H4 (cell line): ENCODE measurements at places on chromosomes 16 and 17. TPM values are rescaled to one million over a fixed set of nuclear protein-coding genes. Genes with fewer than 3 reads are reported as not detected.
A peak's percentile ranks its signal among the peaks of the same experiment; 100 is the strongest.

The CRYM gene
- total RNA-seq, result 0.29 and 3.1 TPM in 2 replicates

The CFAP97D1 gene
- not detected in 2 replicates for total RNA-seq

The INPP5K gene
- total RNA-seq, result 34.1 and 47.0 TPM in 2 replicates

The HOXB1 gene
- total RNA-seq, result not detected in 2 replicates

DNA sequence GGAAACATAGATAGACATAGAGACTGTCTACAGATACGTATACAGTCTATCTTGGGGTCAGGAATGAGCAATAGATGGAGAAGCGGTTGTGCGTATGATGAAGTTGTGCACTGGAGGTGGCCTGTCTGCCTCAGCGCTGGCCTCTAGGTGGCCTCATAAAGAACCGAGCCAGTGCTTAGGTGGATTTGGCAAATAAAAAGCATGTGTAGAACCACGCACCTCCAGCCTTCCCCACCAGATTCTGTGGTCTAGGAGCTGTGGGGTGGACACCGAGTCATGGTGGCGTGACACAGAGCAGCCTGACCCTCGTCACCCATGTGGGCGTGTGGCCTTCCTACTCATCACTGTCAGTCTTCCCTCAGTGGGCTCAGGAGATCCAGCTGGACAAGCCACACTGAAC is 34.0 kb downstream of the PGS1 start:
- DNase-seq, result no peak

DNA sequence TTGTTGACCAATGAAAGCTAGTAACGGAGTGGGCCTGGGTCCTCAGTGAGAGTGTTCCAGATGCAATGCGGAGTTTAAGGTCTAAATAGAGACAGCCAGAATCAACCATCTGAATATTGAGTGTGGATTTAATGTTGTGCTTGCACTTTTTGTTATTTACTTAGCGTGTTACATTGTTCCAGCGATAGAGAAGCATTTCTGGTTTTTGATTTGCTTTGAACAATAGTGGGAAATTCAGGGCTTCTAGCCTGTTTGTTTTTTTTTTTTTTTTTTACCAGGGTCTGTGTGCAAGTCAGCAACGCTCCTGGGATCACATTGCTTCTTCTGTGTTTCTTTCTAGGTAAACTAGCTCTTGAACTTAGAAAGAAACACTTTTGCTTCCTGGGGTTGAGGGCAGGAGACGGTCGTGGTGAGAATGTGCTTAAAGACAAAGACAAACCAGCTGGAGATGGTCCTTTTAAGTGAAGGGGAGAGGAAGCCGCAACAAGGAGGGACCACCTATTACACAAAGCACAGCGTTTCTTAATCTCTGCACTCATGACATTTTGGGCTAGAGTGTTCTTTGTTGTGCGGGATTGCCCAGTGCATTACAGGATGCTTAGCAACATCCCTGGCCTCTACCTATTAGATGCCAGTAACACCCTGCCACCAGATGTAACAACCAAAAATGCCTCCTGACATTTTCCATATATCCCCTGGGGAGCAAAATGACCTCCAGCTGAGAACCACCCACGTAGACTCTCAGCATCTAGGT is 119.2 kb downstream of the MAP2K6 start:
- no peak for DNase-seq

- DNase-seq, result no peak
Observed at GRCh38 chr17:46136820-46137219, 56.4 kb downstream of the KANSL1 start.

DNA sequence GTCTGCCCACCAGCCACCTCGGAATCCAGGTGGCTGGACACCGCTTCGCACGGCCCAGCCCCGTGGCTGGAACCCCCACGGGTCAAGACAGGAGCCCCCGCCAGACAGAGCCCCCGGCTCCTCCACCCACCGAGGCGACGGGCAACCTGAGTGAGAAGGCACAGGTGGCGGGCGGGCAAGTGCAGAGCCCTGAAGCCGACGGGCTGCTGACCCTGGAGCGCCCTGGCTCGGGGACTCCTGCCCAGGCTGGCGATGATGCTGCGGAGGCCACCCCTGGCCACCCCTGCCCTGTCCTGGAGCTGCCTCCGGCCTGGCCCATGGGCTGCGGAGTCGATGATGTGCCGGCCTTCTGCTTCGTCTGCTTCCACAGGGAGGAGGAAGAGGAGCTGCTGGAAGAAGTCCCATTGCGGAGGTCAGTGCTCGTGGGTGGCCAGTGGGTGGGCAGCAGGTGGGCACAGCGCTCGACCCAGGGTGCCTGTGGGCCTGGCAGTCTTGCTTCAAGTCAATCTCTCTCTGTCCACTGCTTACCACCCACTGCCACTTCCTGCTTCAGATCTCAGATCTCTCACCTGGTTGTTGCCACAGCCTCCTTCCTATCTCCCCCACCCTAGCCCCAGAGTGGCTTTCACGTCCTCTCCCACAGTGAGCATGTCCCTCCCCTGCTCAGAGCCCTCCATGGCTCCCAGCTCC is 33.1 kb upstream of the SBK1 start:
- no peak for DNase-seq

DNA sequence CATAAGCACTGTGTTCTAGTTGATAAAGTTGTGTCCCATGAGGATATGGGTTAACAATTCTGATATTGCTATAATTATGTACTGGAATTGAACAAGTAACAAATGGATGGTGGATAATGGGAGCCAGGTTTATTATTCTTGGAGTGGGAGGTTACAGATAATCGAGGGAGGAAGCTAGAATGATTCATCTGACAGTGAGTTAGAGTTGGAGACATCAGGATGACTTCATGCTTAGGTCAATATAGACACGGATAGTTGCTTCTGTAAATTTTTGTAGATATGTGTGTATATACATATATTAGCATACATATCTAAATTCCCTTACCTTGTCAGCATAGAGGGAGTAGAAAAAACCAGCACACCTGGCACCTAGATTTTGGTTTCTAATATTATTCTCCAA is 293.4 kb downstream of the SHISA9 start:
- no peak for DNase-seq

DNA sequence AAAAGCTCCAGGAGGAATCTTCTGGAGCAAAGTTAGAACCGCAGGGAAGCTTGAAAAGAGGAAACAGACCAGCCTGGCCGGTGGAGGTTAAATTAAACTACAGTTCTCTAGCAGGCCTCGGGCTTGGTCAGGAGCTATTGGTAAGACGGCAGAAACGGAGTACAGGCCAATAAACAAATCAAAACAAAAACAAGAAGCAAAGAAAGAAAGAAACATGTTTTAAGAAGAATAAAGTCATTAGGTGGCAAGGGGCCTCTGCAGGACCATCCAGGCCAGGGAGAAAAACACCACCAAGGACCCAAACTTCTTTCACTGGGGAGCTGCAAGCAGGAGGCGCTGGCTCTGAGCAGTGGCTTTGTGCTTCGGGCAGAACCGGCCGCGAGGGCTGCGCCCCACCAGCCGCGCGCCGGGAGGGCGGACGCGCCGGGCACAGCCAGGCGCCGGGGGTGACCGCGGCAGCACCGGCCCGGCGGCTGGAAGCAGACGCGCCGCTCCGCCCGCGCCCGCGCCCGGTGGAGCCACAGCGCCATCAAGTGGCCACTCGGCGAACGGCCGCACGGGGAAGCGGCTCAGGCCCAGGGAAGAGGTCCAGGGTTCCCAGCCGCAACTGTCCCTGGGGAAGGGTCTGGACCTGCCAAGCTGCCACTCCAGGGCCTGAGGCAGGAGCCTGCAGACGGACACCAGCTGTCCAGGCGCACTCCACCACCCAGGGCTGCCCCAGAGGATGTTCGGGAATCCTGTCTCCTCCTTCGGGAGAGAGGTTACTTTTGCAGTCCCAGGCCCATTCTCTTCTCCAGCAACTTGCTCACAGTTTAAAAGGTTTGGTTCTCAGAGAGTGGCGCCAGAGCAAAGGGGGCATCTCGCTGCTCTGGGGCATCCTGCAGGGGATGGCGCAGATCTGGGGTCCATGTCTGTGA is 419.4 kb downstream of the SOX9 start:
- DNase-seq, result peak; percentile 81
